ENCODE measurements at places on chromosomes 13 and 19.
A peak's percentile ranks its signal among the peaks of the same experiment; 100 is the strongest.

- no peak for DNase-seq
Measured at GRCh38 chr19:22619371-22619770, 14.8 kb upstream of the ZNF492 start.

- no peak for DNase-seq
Measured at GRCh38 chr19:32241932-32242710, 103.3 kb upstream of the ZNF507 start.

DNA sequence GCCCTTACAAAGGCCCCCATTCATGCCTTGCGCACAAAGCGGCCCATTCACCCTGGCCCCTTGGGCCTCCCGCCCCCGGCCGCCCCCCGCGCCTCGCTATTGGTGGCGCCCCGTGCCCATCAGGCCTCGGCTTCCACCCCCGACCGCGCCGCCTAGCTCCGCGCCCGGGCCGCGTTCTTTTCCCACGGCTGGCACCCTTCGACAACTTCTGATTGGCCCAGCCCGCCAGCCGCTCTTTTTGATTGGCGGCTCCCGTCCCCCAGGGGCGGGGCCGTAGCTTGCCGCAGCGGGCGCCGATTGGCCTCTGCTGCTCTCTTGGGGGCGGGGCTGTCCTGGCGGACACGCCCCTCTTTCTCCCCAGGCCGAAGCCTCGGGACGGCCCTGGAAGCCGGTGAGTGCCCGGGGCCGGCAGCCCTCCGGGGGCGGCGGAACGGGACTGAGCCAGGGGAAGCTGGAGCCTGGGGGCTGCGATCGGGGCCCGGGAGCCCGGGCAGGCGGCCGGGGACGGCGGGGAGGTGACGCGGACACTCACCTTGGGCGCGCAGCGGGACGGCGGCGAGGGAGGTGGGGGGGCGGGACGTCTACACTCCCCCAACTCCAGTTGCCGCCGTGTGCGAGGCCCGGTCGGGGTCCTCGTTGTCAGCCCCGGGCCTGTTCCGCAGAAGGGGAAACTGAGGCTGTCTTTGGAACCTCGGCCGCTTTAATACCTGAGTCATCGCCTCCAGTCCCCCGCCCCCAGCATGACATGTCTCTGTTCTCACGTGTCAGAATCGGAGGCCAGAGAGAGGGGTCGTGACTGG lies at the start of gene MYH14:
Gene MYH14 (plus strand): TSS at position 342 of the 800 bp plus-strand sequence. CDS start 6,744 bp downstream, outside the sequence.
- peak; percentile 66 for DNase-seq

GRCh38 chr13:75479102-75479740 lies 2.7 kb downstream of the TBC1D4 start:
- DNase-seq: no peak

- no peak for DNase-seq
Measured at GRCh38 chr19:13553880-13554400, 47.7 kb upstream of the CACNA1A start.

DNA sequence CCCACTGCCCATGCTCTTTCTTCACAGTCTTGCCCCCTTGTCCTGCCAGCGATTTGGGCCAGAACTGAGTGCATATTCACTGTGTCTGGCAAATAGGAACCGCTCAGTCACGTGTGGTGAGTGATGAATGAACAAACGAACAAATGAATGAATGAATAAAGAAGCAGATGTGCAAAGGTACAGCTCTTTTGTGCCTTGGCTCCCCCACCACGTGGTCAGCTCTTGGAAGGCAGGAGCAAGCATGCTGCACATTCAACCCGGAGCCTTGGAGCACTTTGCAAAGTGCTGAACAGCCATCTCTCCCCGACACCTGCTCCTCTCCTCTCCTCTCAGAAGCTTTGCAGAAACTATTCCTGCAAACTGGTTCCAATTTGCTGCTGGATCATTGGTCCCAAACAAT lies 52.4 kb downstream of the LATS2 start:
- peak; percentile 5 for DNase-seq

DNA sequence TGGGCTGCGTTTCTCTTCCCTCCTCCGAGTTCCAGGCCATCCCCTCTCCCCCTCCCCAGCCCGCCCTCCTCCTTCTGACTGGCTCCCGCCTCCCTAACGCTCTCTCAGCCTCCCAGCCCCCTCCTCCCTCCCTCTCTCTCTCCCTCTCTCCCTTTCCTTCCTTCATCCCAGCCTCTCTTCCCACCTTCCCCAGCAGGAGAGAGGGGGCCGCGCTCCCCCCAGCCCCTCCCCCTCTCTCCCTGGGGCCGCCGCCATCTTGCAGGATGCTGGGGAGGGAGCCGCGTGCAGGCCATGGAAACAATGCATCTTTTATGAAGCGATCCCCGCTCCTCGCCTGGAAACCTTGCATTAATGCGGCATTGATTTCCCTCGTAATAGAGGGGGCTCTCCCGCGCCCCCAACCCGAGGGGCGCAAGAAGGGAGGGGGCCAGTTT lies 42.6 kb upstream of the ADGRL1 start:
- no peak for DNase-seq

DNA sequence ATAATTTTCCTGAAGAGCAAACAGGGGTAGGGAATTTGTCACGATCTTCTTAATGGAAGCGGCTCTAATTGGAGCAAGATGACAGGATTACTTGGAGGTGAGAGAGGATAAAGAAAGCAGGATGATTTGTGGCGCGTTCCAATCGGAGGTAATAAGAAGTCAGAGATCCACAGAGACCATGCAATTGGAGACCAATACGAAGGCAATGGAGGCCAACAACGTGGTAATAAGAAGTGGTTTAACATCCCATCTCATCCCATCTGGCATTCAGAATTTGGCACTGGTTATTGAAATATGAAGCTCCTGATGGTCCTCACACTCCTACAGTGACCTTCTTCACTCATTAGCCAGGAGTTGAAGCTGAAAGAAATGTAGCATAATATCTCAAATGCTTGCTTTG lies 130.6 kb downstream of the DLEU7 start:
- peak; percentile 42 for DNase-seq

GRCh38 chr13:31020996-31021395 lies 88.5 kb downstream of the TEX26 start:
- no peak for DNase-seq

GRCh38 chr13:96844195-96844594 lies 150.1 kb downstream of the OXGR1 start:
- no peak for DNase-seq

DNA sequence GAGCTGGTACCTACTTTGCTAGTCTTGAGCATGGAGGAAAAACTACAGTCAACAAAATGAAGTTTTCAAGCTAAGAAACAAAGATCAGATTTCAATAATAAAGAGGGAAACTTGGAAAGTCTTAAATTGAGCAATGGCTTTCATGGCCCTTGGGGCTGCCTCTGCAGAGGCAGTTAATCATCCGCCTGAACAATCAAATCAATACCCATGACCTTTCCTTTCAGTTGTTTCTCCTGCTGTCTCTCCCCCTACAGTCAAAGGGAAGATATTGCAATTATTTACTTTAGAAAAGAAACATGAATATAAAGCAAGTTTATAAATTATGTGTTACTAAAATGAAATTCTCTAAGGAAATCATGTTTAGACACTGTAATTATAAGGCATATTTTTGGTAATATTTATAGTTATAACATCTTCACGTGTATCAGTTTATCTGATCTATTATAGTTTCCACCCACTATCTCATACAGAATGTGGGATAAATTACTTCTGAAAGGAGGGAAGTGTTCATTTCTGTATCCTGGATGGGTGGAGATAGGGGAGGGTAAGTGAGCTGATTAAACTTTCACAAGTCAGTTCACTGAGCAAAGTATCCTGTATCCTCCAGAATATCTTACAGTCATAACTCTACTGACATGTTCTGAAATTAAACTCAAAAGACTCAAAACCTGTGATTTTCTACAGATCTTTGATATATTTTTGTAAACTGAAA lies 72.4 kb upstream of the TSC22D1 start:
- DNase-seq: no peak

Measured in cerebellar nuclear complex (tissue), 1 donor.